Activated naive CD4-positive, alpha-beta T cell (primary cell): ENCODE measurements at places on chromosomes 3 and 15.

DNA sequence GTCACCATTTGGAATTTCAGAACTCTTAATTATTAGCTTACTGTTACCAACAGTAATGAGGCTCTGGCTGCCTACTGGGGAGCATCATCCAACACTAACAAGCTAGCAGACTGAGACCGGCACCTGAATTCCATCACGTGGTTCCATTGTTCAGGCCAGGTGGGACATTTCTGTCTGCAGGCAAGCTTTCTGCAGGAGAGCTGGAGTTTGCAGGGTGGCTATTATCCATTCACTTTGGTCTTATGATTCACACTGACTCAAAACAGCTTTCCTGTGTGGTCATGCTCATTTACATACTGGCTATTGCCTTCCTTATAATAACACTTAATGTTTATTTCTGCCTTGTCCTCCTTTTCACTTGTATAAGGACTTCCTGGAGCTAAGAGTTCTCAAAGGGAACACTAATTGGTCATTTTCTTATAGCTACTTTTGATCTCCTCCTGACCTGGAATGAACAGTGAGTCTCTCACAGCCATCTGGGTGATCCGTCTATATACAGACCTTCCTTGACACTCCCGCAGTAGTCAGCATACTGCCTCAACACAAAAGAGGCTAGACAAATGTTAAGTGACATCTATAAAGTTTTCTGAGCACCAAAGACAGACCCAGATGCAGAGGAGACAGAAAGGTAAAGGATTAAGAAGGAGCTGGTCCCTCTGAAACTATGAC, 695.4 kb downstream of the FHIT start:
- DNase-seq: no peak

GRCh38 chr3:184282941-184283340, 7.1 kb downstream of the ECE2 start:
- DNase-seq: no peak

DNA sequence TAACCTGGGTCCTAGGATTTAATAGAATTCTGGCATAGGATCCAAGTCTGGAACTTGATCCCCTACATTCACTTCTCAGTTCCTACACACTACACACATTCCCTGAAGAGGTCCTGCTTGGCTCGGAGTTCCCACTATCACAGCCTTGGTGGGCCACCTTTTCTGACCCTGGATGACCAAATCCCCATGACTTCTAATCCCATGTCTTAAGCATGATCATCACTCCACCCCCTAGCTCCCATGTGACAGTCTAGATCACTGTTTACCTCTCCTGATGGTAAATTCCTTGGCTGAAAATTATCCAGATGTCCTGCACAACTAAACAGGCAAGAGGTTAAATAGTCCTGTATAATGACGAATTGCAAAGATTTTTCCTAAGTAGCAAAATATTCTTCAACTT, 40.3 kb downstream of the DUT start:
- no peak for DNase-seq

GRCh38 chr15:47717036-47717612, at the start of gene SEMA6D:
Gene SEMA6D, plus strand, starts transcription at chr15:47717505. Its CDS starts 42,294 bp downstream, at chr15:47759799.
- DNase-seq: no peak

- no peak for DNase-seq
These were observed 100.2 kb downstream of the CGNL1 start for GRCh38 chr15:57476533-57476975.

DNA sequence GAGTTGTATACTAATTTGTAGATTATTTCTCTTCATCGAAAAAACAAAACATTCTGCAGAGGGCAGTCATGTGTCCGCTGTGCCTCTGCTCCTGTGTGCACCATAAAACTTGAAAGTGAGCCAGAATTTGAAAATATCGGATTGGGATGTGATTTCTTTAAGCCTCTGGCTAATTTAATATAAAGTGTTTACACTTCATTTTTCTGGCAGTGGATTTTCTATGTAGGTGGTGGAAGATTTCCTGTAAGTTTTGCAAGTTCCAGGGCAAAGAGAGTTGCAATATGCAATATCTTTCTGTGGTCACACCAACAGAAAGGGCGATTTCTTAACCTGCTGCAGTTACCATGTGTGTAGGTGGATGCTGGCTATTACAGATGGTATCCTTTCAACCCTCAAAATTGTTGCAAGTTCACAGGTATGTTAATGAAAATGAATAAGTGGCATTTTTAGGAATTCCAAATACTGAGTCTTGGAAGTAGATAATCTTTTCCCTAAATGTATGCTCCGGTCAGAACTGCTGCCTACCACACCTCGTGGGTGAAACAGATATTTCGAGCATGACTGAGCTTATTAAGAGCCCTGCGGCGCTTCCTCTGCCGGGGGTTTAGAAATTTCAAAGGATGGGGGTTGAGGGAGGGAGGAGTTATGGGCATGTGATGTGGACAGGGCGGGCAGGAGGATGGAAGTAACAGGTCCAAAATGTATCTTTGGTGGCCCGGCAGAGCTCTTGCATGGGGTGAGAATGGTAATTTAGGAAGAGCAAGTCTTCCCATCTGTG, 134.0 kb downstream of the PGPEP1L start:
- DNase-seq: no peak

DNA sequence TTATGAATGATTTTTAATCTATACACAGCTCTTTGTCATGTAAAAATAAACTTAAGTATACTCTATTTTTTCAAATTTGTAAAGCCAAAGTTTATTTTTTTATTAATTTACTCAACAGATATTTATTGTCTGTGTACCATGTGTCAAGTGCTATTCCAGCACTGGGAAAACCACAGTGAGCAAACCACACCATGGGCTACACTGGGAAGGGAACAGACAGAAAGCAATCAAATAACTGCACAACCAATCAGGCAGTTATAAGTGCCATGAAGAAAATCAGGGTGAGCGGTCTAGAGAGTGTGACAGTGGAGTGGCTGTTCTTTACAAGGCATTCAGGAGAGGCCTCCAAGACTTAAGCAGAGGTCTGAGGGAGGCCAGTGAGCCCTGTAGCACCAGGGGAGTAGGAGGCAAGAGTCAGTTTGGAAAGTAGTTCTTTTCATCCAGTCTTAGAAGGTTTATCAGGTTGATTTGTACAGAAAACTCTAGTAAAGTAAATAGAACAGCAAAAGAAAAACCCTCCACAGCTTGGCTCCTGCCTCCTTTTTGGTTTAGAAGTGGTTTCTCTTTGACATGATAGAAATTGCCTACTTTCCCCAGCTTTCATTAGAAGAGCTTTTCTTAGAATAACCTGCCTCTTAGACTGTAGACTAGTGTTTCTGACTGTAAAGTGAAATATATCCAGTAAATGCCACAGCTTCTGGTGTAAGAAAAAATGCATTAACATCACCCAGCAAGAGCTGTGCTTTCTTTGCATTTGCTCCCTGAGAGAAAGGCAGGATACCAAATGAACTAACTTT, 13.7 kb downstream of the EIF2AK4 start:
- DNase-seq: no peak

DNA sequence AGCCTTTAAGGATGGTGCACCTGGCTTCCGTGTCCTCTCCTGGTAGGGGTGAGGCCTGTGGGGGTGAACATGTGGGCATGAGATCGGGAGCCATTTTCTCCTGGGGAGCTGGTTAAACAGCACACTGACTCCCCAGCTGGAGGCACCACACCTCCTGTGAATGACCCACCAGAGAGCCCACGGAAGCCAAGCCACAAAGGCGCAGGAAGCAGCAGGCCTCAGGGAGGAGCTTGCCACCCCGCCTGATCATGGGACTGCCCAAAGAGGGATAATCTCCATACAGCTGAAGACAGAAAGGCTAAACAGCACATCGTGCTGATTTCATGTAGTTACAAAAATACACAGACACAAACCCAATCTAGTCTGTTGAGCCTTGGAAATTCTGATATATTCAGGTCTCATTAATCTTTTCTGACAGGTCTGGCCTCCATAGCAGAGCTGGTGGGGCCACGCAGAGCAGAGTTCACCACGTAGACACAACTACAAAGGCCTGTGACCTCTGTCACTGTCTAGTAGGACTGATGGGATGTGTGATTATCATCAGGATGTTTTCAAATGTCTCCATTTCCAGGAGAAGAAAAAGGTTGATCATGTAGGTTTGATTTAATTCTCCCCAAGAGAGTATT, 75.2 kb downstream of the DUT start:
- no peak for DNase-seq

DNA sequence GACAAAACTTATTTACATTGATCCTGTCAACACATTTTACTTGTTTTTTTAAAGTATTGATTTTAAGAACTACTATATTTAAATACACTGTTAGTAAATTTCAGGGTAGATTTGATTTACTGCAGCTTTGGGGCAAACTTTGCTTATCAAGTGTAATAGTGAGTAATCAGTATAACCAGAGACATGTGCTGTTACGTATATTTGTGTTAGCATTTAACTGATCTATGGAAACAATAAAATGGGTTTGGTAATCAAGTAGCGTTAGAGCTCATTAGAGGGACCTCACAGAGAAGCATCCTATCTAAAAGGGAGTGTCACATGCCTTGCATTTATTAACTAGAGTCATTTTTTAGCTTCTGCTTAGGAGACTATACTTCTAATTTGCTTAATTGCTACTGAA, 131.5 kb upstream of the ALCAM start:
- DNase-seq: no peak

- DNase-seq: no peak
These were observed 262.0 kb upstream of the RARB start for GRCh38 chr3:25166016-25166415.
